ENCODE measurements at places on chromosomes 1 and 21. TPM values are rescaled to one million over a fixed set of nuclear protein-coding genes. Genes with fewer than 3 reads are reported as not detected.

The GJA5 gene
- total RNA-seq = not detected

The BNIPL gene
- 0.33 TPM for total RNA-seq

The TNFAIP8L2 gene
- 6.2 TPM for total RNA-seq

The OR2T29 gene
- 3.4 TPM for total RNA-seq

The PDZK1IP1 gene
- not detected for total RNA-seq

The A3GALT2 gene
- total RNA-seq = not detected

DNA sequence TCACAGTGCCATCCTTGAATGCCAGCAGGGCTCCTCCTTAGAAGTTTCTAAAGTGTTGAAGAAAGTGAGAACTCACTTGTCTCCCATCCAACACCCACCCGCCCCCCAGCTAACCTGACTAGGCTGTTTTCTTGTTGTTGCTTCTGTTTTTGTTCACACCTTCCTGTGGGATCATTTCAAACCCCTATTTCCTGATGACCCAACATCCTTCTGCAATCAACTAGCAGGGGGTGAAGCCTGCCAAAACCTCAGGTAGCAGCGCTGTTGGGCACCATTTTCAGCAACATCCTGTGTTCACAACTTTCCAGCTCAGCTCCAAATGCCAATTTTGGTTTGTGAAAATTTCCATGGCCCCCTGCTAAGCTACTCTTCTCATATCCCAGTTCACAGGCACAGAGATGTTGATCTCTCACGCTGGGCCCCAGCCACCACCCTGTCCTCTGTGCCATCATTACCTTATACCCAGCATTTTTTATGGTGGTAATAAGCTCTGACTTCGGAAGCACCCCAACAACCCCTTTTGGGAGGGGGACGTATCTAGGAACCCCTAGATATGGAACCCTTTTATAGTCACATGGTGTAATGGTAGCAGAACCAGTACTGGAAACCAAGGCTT, 41.4 kb downstream of the CDC7 start:
- H3K4me1 ChIP-seq = no peaks in the 10 kb centered on the region
- H3K27me3 ChIP-seq = no peaks in the 10 kb centered on the region
- no peaks in the 10 kb centered on the region for H3K36me3 ChIP-seq
- no peak overlapping the region for H3K4me3 ChIP-seq
- DNase-seq = no peak

The PLA2G2C gene
- total RNA-seq = not detected

- H3K4me1 ChIP-seq = no peaks in the 10 kb centered on the region
- H3K4me3 ChIP-seq = no peak overlapping the region
- no peaks in the 10 kb centered on the region for H3K27me3 ChIP-seq
- H3K36me3 ChIP-seq = no peaks in the 10 kb centered on the region
Measured at GRCh38 chr1:228979325-228979699, 244.0 kb downstream of the RHOU start.

DNA sequence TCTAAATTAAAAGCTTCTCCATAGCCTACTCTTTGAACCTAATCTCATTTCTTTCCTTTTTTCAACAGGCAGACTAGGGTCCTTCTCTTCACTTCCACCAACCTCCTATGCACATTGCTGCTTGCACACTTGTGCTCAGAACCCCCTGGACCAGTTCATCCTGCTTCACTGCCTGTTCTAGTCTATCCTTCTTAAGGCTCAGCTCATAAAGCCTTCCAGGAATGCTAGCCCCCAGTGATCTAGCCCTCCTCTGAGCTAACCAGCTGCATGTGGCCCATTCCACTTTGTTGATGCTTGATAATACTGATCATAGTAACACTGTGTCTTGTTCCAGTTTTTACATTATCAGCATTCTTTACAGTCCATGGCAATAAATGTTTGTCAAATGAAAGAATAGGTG, 22.9 kb upstream of the PHGDH start:
- no peaks in the 10 kb centered on the region for H3K36me3 ChIP-seq
- H3K27ac ChIP-seq = no peak overlapping the region
- H3K27me3 ChIP-seq = 0 out of 2 replicates have a peak, but pooled peaks cover 2% of the 10 kb centered on the region
- H3K4me1 ChIP-seq = no peaks in the 10 kb centered on the region

DNA sequence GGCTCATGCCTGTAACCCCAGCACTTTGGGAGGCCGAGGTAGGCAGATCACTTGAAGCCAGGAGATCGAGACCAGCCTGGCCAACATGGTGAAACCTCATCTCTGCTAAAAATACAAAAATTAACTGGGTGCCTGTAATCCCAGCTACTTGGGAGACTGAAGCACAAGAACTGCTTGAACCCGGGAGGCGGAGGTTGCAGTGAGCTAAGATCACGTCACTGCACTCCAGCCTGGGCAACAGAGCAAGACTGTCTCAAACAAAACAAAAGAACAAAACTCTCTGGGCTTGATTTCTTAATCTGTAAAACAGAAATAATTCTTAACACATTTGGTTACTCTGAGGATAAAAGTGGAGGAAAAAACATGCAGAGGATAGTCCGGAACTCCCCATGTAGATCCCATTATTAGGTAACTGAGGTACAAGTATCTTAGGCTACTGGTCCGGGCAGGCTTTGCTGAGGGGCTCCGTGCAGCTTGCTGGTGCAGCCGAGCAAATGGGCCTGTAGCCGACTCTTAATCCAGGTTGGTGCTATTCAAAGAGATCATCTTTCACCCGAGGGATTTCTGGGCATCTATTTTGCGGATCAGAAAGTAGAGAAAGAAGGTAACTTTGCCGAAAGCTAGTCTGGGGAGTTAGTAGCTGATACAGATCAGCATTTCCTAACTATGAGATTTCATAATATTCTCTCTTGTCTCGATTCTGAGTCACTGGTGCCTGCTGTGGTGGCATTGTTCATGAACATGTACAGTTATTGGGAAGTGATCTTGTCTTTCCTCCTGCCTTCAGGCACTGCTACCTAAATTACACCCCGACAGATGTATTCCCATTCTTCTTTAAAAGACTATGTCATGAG, 56.8 kb downstream of the NFIA start:
- peaks cover 2% of the 10 kb centered on the region for H3K27me3 ChIP-seq
- H3K36me3 ChIP-seq = no peaks in the 10 kb centered on the region

DNA sequence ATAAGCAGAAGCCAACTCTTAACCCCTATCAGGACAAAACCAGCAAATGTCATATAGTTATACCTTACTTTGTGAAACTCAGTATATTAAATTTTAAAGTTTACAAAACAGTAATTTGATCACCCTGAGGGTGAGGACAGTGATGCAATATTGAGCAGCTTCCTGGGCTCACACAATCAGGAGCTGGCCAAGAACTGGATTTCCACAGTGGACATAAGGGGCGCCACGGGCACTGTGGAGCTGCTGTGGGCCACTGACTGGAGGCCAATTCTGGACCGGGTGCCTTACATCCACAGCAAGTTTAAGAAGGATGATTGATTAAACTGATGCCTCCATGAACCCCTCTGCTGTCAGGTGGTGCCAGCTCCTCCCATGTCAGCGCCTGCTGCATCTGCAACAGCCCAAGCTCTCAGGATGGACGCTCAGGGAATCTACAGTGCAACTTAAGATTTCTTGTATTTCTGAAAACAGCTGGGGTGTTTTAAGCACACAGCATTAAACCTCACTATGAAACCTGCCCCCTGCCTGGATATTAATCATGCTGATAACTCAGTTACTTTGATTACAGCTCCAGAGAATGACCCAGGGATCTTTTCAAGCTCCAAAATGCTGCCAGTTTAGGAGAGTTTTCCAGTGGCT, 55.9 kb downstream of the TOR3A start:
- H3K4me1 ChIP-seq = no peaks in the 10 kb centered on the region
- H3K4me3 ChIP-seq = no peak overlapping the region
- no peak for DNase-seq
- H3K36me3 ChIP-seq = no peaks in the 10 kb centered on the region

DNA sequence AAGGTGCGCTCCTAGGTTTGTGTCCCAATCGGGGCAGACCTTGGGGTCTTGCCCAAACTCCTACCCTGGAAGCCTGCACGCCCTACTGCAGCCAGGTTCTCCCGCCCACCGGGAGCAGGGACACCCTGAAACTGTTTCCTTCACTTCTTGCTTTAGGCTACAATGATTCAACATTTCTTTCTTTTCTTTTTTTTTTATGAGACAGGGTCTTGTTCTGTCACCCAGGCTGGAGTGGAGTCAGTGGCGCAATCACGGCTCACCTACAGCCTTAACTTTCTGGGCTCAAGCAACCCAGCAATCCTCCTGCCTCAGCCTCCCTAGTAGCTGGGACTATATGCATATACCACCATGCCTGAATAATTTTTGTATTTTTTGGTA, 75.8 kb downstream of the ITPKB start:
- 0 out of 2 replicates have a peak, but pooled peaks cover 7% of the 10 kb centered on the region for H3K36me3 ChIP-seq
- H3K4me3 ChIP-seq = peak overlapping the region; percentile 5
- no peaks in the 10 kb centered on the region for H3K27me3 ChIP-seq
- peak overlapping the region; percentile 41 for H3K27ac ChIP-seq

The ACP6 gene
- 15.5 TPM for total RNA-seq

- no peak overlapping the region for H3K4me3 ChIP-seq
- H3K4me1 ChIP-seq = no peaks in the 10 kb centered on the region
- peaks cover 15% of the 10 kb centered on the region for H3K36me3 ChIP-seq
- H3K27me3 ChIP-seq = no peaks in the 10 kb centered on the region
- no peak for DNase-seq
Measured at GRCh38 chr21:46425041-46425440, 33.6 kb upstream of the DIP2A start.

DNA sequence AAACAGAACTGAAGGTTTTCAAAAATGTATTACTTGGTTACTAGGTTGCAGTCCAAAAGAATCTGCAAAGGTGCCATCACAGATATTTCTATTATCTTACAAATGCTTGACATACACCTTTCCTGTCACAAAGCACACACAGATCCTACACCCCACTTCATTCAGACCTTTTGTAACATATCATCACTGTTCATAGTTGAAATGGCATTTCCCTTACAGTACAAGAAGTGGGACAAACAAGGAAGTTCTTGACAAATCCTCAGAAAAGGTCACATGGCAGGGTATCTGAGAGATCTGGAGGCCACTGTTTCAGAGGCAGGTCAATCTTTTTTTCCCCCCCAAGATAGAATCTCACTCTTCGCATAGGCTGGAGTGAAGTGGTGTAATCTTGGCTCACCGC, 21.3 kb downstream of the TOR1AIP2 start:
- H3K4me3 ChIP-seq = no peak overlapping the region
- H3K36me3 ChIP-seq = peaks cover 3% of the 10 kb centered on the region
- no peaks in the 10 kb centered on the region for H3K27me3 ChIP-seq
- DNase-seq = no peak
- H3K27ac ChIP-seq = no peak overlapping the region

DNA sequence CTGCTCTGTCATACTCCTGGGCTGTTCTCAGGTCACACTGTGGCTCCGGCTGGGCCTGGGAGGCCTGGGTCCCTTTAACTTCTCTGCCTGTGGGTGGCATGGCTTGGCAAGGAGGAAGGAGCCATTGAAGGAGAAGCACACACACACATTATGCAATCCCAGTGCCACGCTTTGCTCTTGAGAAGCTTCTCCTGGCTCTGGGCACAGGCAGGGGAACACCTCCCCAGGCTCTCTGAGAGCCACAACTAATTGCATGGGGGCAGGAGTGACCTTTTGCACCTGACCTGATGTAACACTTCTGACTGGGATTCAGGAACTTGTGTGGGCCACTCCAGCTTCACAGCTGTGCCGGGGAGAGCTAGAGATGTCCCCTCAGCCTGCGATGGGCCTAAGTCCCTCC, 23.1 kb downstream of the LGR6 start:
- H3K36me3 ChIP-seq = no peaks in the 10 kb centered on the region
- DNase-seq = no peak
- H3K4me3 ChIP-seq = no peak overlapping the region
- H3K27ac ChIP-seq = no peak overlapping the region

The SUCO gene
- total RNA-seq = 10.8 TPM

DNA sequence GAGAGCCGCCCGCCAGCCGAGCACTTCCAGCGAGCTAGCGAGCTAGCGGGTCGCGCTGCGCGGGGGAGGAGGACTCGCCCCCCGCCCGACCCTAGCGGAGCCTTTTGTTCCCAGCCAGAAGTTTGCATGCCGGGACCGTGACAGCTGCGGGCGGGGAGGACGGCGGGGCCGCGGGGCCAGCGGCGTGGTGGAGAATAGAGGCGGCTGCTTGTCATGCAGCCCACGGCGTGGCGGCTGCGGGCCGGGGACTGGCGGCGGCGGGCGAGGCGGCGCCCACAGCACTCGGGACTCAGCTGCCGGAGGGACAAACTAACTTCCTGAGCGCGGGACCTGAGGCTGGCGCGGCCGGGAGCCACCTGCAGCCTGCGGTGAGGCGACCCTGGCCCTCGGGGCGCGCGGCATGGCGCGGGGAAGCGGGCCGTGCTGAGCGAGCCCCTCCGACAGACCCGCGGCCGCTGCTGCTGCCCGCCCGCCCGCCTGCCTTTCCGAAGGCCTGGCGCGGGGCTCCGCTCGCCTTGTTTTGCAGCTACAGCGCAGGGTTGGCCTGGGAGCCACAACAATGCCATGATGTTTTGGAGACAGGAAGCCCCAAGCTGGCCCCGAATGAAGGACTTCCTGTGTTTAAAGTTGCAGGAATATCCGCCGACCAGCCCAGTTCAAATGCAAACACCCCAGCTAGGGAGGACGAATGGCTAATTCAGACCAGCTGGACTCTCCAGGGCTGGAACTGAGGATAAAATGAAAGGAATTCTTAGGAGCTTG, 82.2 kb upstream of the BMP8A start:
- no peak overlapping the region for H3K27ac ChIP-seq
- DNase-seq = no peak
- H3K4me3 ChIP-seq = peak overlapping the region; percentile 63
- peaks cover 6% of the 10 kb centered on the region for H3K36me3 ChIP-seq
- peaks cover 33% of the 10 kb centered on the region for H3K4me1 ChIP-seq

- H3K4me1 ChIP-seq = no peaks in the 10 kb centered on the region
- 0 out of 2 replicates have a peak, but pooled peaks cover 2% of the 10 kb centered on the region for H3K27me3 ChIP-seq
- DNase-seq = no peak
- no peak overlapping the region for H3K27ac ChIP-seq
- no peak overlapping the region for H3K4me3 ChIP-seq
- no peaks in the 10 kb centered on the region for H3K36me3 ChIP-seq
Measured at GRCh38 chr21:37008724-37009123, 2.2 kb downstream of the RIPPLY3 start.

The SH3BGRL3 gene
- 111 TPM for total RNA-seq

The HSD3B1 gene
- not detected for total RNA-seq

- no peaks in the 10 kb centered on the region for H3K4me1 ChIP-seq
- no peaks in the 10 kb centered on the region for H3K36me3 ChIP-seq
- H3K27me3 ChIP-seq = no peaks in the 10 kb centered on the region
- no peak for DNase-seq
- H3K27ac ChIP-seq = no peak overlapping the region
Measured at GRCh38 chr1:4002061-4002521, 102.0 kb upstream of the C1orf174 start.

The CD34 gene
- not detected for total RNA-seq

The KCNE2 gene
- not detected for total RNA-seq

The RUNX3 gene
- 151 TPM for total RNA-seq

The PLPPR4 gene
- not detected for total RNA-seq

DNA sequence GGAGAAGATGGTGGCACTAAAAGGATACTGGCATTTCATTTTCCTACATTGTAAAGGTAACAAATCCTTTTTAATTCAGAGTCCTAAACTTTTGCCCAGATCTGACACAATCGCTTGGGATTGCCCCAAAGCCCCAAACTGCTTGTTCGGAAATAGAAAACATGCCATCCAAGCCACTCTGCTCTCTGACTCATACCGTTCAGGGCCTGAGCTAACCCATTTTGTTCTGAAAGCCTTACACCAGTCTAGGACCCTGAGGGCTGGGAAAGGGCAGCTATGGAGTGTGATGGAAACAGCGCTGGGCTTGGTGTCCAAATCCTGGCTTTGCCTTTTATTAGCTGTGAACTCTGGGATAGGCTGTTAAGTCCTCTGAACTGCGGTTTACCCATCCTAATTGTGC, 159.4 kb upstream of the UBE2U start:
- no peaks in the 10 kb centered on the region for H3K27me3 ChIP-seq
- H3K27ac ChIP-seq = no peak overlapping the region
- H3K4me1 ChIP-seq = no peaks in the 10 kb centered on the region
- no peaks in the 10 kb centered on the region for H3K36me3 ChIP-seq
- DNase-seq = no peak
